HS-5 (cell line): ENCODE measurements at places on chromosomes 2 and 18.
A peak's percentile ranks its signal among the peaks of the same experiment; 100 is the strongest.

- DNase-seq: no peak
Observed at GRCh38 chr2:217950401-217950871, 52.4 kb downstream of the TNS1 start.

GRCh38 chr2:99593692-99594427 lies 104.0 kb upstream of the REV1 start:
- no peak for DNase-seq

- peak; percentile 5 for DNase-seq
Observed at GRCh38 chr2:102677244-102678215, 58.2 kb downstream of the SLC9A2 start.

GRCh38 chr2:213221957-213222356 lies 62.3 kb upstream of the SPAG16 start:
- no peak for DNase-seq

DNA sequence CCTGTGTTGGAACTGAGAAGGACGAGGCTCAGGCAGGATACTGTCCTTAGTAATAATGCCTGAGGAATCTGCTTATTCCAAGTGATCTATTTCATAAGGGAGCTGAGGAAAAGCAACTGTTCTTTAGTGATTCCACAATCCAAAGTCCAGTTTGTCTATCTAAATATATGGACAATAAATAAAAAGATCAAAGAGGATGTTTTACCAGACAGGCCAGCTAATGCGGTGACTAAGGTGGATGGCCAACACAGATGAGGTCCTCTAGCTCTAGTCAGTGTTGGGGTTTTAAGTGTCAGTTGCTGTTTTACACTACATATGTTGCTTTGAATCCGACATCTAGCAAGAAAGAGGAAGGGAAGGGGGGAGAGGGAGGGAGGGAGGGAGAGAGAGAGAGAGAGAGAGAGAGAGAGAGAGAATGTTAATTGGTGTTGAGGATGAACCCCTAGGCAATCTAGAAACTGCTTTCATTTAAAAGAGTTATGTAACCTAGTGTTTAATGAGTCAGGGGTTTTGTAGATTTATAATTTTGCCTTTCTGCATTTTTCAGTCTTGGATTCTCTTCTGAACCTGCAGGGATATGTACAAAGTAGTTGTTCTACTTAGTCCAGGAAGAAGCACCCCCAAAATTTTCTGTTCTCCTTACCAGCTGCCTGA lies 27.0 kb upstream of the SCN1A start:
- no peak for DNase-seq

GRCh38 chr18:62612289-62612645 lies 89.4 kb downstream of the ZCCHC2 start:
- no peak for DNase-seq

DNA sequence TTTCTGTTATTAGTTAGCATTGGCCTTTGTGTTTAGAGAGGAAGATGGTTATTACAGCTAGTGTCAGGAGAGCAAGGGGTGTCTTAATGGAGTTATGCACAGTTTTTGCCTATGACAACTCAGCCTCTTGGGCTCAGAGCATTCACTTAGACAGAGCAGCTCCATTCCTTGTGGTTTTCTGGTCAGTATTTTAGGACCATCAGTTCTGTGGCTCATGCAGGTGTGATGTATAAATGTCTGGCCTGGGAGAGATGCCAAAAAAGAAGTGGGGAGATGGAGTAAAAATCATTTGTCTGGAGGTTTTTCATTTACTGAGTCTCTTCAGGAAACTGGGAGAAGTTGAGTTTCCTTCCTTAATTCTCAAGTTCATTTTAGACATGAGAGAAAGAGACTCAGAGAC lies 79.7 kb downstream of the PRKCE start:
- no peak for DNase-seq

GRCh38 chr2:39023649-39024048 lies 97.2 kb downstream of the SOS1 start:
- DNase-seq: no peak

GRCh38 chr2:18704276-18704675 lies 114.9 kb upstream of the NT5C1B start:
- DNase-seq: no peak

DNA sequence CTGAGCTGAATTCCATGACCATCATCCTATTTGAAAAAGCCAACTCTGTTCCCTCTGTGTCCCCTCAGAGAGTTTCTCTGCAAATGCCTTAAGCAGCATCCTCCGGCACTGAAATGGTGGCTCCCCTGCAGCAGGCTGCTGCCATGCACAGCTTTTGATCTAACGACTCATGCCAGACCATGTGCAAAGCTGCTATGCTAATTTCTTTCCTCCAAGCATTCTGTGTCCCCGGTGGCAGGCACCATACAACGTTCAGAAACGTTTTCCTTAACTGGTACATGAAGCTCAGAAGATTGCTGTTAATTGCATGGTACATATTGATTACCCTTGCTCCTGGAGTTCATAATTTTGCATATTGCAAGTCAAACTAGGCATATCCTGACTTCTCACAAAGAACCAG lies 336.8 kb downstream of the RBM43 start:
- no peak for DNase-seq

DNA sequence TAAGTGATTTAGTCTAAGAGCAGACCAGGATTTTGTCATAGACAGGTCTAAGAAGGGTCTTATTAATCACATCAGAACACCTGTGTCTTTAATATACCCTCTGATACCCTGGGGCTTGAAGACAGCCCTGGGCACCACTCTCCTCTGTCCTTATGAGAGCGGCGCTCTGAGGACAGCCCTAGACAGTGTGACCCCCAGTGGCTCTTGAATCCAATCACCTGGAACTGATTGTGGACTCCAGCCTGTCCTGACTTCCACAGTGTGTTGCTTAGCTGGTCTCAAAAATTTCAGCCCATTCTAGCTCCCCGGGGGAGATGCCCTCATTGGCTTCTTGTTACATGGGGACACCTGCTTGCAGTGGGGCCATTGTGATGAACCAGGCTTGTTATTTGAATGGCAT lies 195.8 kb upstream of the SMAD2 start:
- DNase-seq: no peak

DNA sequence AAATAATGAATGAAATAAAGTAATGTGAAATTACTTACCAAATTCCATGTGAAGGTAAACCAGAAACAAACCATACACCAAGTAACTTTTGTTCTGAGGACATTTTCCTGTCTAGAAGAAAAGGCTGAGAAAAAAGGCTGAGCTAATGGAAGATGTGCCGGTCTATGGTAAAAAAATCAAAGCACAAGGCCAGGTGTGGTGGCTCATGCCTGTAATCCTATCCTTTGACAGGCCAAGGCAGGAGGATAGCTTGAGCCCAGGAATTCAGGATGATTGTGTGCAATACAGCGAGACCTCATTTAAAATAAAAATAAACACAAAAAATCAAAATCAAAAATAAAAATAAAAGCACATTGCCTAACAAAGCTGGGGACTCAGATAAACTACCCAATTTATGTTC lies 6.7 kb downstream of the ORC4 start:
- DNase-seq: no peak

DNA sequence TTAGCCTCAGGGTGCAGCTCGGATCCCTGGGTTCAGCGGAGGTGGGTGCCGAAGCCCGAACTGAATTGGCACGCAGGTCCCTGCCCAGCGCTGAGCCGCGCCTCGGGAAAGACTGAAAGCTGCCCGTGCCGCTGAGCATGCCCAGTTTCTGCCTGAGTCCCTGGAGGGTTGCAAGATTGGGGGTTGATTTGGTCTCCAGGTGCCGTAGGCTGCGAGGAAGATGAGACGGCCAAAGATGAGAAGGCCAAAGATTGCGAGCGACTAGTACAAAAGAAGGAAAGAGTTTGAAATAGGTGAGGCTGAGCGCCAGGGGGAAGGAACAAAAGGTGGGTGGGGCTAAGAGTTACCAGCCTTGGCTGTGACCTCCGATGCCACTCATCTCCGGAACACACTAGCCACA lies 852 bp upstream of the KCNH7 start:
- DNase-seq: no peak

GRCh38 chr2:5976531-5977065 lies 284.4 kb downstream of the SOX11 start:
- DNase-seq: no peak

GRCh38 chr18:78517973-78518372 lies 461.6 kb upstream of the SALL3 start:
- DNase-seq: no peak

DNA sequence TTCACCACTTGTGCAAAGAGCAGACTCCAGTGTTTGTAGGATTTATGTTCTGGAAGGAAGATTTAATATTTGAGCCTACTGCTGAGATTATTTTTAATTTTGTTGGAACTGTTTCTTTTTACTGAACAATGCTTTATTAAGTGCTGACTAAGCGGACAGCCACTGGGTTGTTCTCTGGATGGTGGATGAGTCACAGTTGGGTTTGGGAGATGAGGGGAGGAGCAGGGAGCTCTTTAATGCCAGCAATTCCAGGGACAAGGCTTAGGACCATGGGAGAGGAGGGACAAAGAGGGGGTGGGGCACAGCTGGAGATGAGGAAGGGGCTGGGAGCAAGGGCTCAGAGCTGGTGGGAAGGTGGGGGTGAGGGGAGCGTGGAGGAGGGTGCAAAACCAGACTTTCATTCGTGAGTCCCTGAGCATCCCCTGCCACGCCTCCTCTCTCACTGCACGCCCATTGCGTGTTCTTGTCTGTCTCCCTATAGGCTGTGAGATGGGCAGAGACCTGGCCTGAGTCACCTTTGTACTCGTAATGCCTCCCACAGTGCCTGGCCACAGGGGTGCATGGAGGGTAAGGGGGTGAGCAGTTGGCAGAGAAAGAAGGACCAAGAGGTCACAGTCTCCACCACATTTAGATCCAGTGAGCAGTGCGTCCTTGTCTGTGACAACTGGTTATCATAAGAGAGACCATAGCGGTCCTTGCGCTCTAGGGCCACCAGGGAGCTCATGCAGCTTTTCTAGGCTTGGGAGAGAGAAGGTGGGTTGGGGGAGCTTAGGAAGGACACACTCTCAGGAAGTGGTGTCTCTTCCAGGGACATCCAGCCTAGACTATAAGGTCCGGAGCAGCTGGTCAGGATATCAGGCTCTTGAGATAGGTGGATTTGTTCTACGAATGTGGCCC lies 18.4 kb downstream of the SLC4A3 start:
- DNase-seq: peak; percentile 71

DNA sequence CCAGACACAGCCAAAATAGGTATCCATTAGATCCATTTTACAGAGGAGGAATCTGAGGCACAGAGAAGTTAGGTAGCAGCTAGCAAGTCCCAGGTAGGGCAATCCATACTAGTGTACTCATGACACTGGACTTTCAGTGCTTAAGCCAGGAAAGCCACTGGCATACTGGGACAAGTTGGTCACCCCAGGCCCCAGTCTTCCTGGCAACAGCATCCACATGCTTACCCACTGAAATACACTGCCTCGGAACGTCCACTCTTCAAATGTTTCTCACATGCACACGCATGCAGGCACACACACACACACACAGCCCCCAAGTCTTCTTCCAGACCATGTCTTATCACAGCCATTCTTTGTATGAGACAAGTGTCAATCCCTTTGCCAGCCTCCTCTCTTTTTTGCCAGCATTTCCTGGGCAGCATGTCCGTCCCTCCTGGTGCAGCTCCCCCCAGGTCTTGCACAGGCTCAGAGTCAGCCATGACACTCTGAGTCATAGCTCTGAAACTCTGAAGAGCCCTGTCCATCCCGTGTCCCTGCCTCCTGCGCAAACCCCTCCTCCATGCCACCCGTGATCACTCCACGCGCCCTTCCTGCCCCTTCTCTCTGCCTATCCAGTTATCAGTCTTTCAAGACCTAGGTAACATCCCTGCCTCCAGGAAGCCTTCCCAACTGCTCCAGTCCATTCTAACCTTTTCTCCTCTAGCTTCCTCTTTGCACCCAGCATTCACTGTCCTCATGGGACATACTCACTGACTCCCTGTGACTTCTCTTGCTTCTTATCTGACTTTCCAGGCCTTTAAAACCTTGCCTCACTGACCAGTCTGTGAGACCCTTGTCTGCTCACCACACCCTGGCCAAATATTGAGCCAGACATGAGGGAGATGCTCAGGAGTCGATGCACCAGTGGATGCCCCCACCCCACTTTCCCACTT lies 10.9 kb upstream of the TEX261 start:
- DNase-seq: no peak

DNA sequence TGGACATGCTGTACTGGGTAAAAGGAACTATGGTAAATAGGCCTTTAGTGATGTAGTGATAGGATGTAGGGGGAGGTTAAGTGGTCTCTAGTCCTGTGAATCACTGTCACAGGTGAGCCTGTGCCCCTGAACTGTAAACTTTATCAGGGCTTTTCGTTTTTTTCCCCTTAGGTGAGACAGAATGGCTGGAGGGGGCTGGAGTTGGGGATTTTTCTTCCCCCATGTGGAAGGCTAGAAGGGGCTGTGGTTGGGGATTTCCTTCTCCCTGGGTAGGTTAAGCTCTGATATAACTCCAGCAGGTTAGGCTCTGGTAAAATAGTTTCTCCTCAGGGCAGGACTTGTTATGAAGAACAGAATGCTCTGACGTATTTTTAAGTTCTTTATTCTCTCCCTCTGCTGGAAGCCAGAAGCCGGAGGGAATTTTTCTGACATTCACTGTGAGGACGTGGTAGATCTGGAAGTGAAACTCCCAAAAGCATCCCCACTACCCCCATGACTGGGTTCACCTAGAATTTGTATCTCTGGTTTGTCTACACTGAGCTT lies 28.5 kb downstream of the PIKFYVE start:
- DNase-seq: no peak

DNA sequence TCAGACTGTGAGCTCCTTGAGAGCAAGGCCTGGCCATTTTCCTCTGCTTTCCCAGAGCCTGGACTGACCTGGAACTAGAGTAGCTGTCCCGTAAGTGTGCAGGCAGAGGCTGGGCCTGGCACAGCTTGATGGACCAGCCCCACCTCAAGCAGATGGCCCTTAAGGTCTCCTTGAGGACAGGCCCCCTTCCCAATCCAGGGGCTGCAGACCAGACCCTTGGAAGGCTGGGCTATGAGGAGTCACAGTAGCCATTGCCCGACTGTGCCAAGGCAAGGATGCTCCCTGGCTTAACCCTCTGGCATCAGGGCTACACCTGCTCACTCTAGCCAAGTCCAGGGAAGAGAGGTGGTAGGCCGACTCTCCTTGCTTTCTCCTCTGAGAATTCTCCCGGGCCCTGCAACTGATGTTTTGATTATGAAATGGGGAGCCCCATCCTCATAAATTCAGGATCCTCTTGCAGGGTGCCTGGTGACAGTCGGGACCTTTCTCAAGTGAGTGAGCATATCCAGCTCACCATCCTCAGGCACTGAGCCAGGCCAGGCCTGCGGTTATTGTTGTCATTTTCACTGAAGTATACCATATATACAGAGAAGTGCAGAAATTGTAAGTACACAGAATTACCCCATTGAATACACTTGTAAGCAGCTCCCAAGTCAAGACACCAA lies 51.7 kb downstream of the DPYSL5 start:
- DNase-seq: no peak

DNA sequence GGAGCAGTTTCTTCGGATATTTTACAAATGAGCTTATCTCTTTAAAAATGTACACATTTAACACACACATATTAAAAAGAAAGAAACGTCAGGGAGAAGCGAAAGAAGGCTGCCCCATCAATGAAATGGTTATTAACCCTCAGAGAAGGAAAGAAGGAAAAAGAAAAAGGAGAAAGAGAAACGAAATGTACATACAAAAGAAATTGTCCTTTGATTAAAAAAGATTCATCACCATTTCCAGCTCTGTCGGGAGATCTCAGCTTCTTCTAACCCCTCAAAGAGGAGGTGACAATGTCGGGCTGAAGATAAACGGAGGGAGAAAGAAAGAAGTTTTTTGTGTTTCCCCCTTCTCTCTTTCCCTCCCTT lies 1.5 kb downstream of the IKZF2 start:
- DNase-seq: no peak

GRCh38 chr2:237540823-237541222 lies 25.6 kb upstream of the PRLH start:
- peak; percentile 19 for DNase-seq
